ENCODE measurements at places on chromosomes 11 and 22. TPM values are rescaled to one million over a fixed set of nuclear protein-coding genes. Genes with fewer than 3 reads are reported as not detected.
A peak's percentile ranks its signal among the peaks of the same experiment; 100 is the strongest.

The HTR3B gene
- not detected for total RNA-seq

- DNase-seq = no peak
These were observed 82.3 kb upstream of the TMEM45B start for GRCh38 chr11:129733384-129733783.

The OR52E8 gene
- total RNA-seq = not detected

The POTEH gene
- not detected for total RNA-seq

- peak; percentile 8 for DNase-seq
These were observed 379.9 kb downstream of the TTC28 start for GRCh38 chr22:28299753-28300152.

DNA sequence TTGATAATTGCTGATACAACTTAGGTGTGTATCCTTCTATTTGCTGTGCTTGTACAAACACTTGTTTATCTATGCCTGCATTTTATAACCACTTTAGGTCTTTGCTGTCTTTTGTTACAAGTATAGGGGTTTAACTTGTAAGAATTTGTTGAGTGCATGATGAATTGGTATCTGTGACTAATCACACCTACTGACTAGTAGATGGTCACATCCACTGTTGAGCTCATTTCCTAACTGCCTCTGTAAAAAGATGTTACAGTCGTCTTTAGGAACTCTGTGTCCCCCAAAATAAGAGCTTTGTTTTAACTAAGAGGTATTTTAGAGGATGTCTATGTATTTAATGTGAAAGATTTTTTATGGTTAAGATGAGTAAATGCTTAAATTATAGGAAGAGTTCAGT is 60.5 kb downstream of the HIPK3 start:
- DNase-seq = no peak

DNA sequence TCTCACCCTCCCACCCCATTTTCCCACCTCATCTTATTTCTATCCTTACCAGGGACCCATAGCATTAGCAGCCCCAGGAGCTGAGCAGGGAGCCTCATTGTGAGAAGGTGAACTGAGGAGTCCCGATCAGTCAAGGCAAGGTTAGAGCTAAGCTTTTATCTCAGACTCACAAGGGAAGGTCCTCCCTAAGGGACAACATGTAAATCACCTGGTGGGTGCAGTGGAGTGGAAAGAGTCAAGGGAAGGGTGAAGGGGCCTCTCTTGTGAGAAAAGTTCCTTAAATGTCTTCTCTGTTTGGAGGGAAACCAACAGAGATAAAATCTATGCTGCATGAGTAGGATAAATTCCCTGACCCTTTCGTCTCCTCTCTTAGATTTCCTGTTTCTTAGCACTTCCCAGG is 85.9 kb downstream of the GAB4 start:
- DNase-seq = no peak

- DNase-seq = no peak
These were observed 395.8 kb downstream of the RAB38 start for GRCh38 chr11:87779276-87780067.

- no peak for DNase-seq
These were observed 428.5 kb downstream of the FAM181B start for GRCh38 chr11:82305123-82305522.

DNA sequence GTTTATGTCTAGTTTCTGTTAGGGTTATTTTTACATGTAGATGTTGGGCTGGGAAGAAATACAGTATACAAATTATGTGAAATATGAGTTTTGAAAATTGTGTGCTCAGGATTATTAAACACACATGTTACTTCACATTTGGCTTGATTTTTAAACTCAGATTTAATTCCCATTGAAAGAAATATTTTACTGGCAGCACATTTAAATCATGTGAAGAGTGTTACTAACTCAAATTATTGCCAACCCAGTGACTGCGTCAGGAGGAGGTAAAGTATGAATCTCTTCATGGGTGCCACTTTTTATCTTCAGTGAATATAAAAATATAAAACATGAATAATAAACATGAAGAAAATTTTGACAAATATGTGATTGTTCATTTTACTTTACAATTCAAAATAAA is 457.5 kb upstream of the CCDC179 start:
- DNase-seq = no peak

- DNase-seq = no peak
These were observed 5.9 kb downstream of the THAP7 start for GRCh38 chr22:20996031-20996410.

The RASGRP2 gene
- total RNA-seq = 5.9 TPM

GRCh38 chr11:73582653-73583052 is 15.3 kb downstream of the FAM168A start:
- no peak for DNase-seq

The C11orf97 gene
- total RNA-seq = not detected

- no peak for DNase-seq
These were observed 134.5 kb upstream of the FIBIN start for GRCh38 chr11:26859416-26859815.

The OR8D4 gene
- total RNA-seq = not detected

GRCh38 chr11:10519630-10520029 is 21.4 kb downstream of the RNF141 start:
- DNase-seq = no peak

DNA sequence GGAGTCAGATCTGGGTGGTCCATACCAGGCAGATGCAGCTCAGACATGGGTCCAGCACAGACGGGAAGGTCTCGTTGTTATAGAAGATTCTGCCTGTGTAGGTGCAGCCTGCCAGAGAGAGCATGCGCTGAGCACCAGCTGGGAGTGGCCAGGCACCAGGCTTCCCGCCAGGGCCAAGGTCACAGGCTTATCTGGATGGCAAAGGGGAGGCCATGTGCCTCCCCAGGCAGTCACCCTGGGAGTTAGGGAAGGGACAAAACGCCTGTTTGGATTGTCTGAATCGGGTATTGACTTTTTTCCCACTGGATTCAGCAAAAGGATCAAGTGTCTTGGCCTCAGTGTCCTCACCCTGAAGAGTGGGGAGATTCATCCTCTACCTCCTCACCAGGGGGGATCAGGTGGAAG is 26.5 kb downstream of the PGA5 start:
- no peak for DNase-seq

DNA sequence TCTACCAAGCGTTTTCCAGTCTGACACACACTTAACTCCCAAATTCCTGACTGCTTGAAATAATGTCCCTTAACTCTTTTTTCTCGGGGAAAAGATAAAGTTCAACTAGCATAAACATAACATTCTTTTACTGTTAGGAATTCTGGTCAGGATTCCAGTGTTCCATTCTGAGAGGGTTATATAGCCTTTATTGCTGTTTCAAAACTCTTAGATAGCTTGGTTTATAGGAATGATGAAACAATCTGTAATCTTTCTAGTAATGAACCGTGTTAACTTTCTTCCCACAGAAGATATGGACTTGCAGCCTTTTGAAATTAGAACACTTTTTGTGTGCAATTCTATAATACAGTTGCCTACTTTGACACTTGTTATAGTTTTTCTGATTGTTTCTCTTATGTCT is 8.6 kb downstream of the REXO2 start:
- DNase-seq = no peak

- DNase-seq = no peak
These were observed 8.7 kb downstream of the CAPN5 start for GRCh38 chr11:77075425-77075905.
